Effector memory CD8-positive, alpha-beta T cell (primary cell): ENCODE measurements at places on chromosomes 1 and 21.
A peak's percentile ranks its signal among the peaks of the same experiment; 100 is the strongest.

DNA sequence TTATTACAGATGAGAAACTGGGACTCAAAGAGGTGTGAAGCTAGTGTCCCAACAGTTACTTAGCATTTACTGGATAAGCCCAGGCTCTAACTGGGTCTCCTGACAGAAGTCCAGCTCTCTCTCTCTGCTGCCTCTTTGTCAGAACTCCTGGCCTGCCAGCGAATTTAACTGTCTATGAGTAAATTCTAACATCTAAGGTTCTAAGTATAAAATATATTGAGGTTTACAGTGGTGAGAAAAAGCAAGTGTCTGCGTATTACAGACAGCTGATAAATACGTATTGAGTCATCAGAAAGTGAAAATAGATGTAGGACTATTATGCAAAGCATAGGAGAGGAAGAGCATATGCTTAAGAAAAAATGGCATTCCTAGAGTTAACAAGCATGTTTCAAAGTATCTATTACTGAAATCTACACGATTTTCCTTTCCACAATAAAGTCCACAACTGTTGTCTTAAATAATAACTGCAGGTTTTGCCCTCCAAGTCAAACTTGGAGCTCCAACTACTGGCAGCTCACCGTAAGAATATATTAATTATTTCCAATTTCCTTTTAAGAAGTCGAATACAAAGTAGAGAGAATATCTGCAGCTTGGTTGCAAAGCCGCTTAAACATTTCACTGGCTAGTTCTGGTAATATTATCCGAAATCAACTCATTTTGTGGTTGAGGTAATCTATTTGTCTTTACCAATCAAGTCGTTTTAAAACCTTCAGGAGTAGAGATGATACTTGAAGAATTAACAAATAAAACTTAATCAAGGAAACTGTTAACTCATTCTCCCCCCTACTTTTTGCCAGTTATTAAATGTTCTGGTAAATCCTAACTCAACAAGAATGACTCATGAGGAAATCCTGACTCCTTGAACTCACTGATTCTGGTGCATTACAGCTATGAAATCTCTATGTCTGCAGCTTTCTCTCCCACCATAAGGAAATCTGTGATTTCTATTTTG, 1.4 kb upstream of the RGS2 start:
- DNase-seq = peak; percentile 11

DNA sequence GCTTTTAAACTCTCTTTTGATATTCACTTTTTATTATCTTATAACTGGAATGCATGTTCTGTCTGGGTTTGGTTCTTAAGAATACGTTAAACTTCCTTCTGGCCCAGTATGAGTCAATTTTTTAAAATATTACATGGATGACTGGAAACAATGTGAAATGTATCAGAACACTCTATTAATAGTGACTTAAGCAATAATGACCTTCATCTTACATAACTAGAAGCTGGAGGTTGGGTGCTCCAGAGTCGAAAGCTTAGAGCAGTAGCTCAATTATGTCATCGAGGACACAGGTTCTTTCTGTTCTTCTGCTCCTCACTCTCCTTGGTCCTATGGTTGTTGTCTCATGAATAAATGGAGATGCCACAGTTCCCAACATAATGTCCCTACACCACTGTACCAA, 91.6 kb upstream of the FOXD3 start:
- no peak for DNase-seq

DNA sequence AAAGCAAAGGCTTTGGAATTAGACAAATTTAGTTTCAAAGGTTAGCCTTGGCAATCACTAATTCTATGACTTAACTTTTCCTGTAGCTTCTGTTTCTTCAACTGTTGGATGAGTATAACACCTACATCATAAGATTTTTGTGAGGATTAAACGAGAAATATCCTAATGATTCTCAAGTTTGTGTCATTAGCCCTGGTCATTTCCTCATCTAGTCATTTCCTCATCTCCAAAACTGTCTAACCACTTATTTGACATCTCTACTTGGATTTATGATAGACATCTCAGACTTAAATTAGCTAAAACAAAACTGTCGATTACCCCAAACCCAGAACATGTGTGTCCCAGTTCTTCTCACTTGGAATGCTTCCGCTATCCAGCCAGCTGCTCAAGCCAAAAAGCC, 80.2 kb upstream of the CHODL start:
- DNase-seq = no peak

DNA sequence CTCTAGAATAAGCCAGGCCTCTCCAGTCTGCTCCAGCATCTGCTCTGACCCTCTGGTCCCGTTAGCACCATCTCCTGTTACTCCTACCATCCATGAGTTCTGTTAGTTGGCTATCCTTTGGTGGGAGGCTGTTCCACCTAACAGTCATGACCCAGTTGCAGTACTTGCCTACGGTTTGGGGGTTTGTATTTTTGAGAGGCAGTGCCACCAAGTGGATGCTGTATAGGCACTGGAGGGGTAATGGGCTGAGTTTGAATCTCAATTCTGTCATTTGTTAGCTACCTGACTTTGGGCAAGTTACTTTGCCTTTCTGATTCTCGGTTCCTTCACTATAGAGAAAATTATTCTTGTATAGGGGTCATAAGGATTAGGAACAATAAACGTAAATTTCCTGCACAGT, 12.1 kb upstream of the C8B start:
- no peak for DNase-seq

GRCh38 chr1:161483361-161483760, 21.9 kb upstream of the FCGR2A start:
- no peak for DNase-seq

DNA sequence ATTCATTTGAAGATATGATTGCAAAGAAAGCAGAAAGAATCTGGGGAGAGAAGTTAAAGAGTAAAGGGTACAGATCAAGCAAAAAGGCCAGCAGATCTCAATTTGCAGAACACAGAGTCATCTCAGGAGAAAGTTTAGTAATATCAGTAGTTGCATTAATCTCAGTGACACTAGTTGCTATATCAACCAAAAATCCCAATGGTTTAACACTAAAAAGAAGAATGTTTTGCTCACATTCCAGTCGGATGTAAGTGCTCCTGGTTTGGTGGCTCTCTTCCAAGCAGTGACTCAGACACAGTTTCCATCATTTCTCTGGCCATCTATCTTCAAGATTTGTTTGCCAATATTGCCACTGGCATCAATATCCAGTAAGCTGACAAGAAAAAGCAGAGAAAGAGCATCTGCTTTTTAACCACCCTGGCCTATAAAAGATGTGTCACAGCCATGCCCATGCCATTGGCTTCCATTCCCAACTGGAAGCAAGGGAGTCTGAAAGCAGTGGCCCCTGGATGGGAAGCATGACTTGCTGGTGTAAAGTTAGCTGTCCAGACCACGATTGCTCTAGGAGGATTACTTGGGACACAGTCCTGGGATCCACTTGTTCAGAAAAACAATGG, 45.5 kb upstream of the AIM2 start:
- DNase-seq = no peak

DNA sequence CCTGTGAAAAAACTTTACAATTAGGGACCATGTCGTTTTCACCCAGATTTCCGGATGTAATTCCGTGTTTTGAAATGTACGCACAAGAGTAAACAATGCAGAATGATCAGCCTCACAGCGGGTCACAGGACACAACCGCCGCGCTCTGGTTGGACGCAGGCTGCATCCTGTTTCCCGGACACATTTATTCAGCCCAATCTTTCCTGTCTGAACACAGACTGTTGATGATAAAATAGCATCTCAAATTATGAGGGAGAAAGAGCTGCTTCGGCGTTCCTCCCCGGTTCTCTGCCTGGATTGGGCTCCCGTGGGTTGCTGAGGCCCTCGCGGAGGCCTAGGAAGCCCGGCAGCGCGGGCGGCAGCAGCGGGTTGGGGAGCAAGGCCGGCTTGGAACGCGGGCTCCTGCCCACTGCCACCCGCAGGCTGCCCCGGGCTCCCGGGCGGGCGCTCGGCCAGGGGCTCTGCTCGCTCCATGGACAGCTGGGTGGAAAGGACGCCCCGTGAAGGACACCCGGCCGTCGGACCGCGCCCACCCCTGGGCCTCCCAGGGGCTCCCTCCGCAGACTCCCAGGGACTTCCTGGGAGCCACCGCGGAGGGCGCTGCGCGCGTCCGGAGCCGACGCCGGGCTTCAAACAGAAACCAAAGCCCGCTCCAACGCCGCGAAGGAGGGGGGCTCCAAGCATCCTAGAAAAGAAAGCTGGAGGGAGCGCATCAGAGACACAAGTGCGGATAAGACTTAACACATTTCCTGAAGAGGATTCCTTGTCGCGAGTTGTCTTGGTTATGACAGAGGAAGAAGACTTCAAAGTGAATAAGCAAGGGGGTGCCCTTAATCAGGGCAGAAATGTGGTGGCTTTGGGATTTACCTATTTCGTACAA, 122.3 kb downstream of the ESRRG start:
- DNase-seq = no peak
